Right atrium auricular region (tissue), 2 donors: ENCODE measurements at places on chromosomes 5 and 9. TPM values are rescaled to one million over a fixed set of nuclear protein-coding genes. Genes with fewer than 3 reads are reported as not detected.

GRCh38 chr9:21381448-21382339, 3.5 kb downstream of the IFNA2 start:
- DNase-seq = no peak

Gene SLCO6A1
- total RNA-seq = not detected

Gene BTNL8
- 0.59 TPM for total RNA-seq

Gene SLC45A2
- total RNA-seq = not detected

- no peak for DNase-seq
Measured at GRCh38 chr5:24693609-24694008, 48.8 kb upstream of the CDH10 start.

Gene TTLL11
- total RNA-seq = 7.8 TPM

DNA sequence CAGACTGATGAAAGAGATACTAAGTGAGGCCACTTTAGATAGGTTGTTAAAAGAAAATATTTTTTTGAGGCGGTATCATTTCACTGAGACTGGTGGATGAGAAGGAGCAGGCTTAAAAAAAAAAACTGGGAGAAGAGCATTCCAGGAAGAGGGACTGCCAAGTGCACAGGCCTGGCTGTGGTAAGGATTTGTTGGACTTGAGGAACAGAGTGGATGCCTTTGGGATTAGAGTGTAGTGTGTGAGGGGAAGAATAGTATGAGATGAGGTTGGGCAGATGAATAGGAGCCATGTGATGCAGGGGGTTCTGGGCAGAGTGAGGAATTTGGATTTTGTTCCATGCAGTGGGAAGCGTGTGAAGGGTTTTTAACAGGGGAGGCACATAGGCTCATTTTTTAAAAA, 57.9 kb downstream of the PBX3 start:
- no peak for DNase-seq

DNA sequence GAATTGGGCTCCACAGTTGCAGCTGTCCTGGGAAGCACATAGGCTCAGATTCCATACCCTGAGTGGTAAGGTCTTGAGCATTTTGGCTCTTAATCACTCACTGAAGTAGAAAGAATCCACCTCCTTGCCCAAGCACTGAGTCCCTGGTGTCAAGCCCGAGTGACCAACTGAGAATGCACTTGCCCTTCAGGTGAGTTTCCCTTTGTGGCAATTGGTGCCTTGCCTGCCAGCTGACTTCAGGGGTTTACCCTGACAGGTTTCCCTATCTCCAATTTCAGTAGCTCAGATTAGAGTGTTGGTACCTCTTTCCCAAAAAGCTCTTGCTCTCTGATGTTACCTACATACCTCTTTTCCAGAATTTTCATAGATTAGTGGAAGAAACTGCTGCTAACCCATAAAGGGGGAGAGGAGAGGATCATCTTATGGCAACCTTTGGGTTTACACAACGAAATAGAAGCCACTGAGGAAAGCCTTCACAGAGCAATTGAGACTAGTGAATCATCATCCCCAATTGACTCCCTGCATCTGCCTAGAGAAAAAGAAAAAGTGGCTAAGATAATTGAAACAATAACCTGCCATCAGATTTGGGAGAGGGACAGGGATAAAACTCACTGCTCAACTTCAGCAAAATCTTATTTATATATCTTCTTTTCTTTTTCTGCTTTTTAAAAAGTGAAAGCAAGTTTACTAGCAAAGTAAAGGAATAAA, 48.6 kb downstream of the CCL28 start:
- no peak for DNase-seq

GRCh38 chr5:97044052-97044451, 98.4 kb downstream of the LIX1 start:
- no peak for DNase-seq

GRCh38 chr5:160293901-160294561, 18.3 kb downstream of the CCNJL start:
- no peak for DNase-seq

Gene PCDHGA8
- 5.0 TPM for total RNA-seq

- no peak for DNase-seq
Measured at GRCh38 chr9:125887172-125887571, 140.0 kb downstream of the PBX3 start.

Gene PLCXD3
- 68.3 TPM for total RNA-seq

Gene STKLD1
- total RNA-seq = 0.90 TPM

GRCh38 chr5:57117596-57117995, 56.3 kb upstream of the GPBP1 start:
- no peak for DNase-seq
